ENCODE measurements at places on chromosomes 5 and 9. TPM values are rescaled to one million over a fixed set of nuclear protein-coding genes. Genes with fewer than 3 reads are reported as not detected.

PCDHB13 gene
- polyA plus RNA-seq, result 3.2 TPM

- DNase-seq, result no peak
These were observed 58.4 kb downstream of the DAB2IP start for GRCh38 chr9:121709798-121710197.

GRCh38 chr9:133821601-133822429, 83.7 kb upstream of the SARDH start:
- no peak for DNase-seq

PPIC gene
- polyA plus RNA-seq, result 33.6 TPM

GRCh38 chr9:6096821-6097220, 81.4 kb upstream of the RANBP6 start:
- DNase-seq, result no peak

GRCh38 chr9:131091352-131091992, 4.9 kb upstream of the AIF1L start:
- no peak for DNase-seq

- DNase-seq, result no peak
These were observed 54.5 kb downstream of the SNCAIP start for GRCh38 chr5:122366501-122366900.

SOHLH1 gene
- polyA plus RNA-seq, result not detected

THG1L gene
- 26.2 TPM for polyA plus RNA-seq

UIMC1 gene
- 32.2 TPM for polyA plus RNA-seq
